Astrocyte (in vitro differentiated cells and primary cell): ENCODE measurements at places on chromosomes 7 and 10. TPM values are rescaled to one million over a fixed set of nuclear protein-coding genes. Genes with fewer than 3 reads are reported as not detected.

DNA sequence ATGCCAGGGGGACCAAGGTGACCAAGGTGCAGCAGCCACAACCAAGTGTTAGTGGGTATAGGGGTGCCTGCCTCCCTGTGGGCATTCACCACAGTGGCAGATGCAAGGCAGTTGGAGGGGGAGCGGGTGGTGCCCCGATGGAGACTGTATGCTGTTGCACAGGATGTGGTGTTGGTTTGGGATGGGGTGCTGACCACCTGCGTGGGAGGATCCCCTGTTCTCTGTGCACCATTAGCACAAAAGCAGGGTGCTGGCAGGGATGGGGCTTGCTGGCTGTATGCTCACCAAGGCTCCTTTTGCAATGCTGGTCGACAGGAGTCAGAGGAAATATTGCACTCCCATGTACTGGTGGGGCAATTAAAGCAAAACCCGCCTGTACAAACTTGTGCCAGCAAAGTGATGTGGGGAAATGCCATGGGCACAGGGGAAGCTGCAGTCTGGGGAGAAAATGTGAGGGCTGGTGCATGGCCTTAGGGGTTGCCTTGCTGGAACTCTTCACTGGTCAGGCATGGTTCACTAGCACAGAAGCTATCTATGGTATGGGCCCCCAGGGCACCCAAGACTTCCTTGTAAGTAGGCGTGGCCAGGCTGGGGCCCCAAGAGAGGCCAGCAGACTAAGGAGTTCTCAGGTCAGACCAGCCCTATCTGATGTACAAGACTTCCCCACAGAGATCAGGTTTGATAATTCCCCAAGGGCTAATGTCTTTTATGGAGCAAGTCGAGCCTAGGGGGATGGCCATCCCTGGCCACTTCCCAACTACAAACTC, 51.9 kb upstream of the GNAT3 start:
- DNase-seq = no peak

- no peak for DNase-seq
Observed at GRCh38 chr7:95404316-95404865, 8.2 kb upstream of the PON3 start.

GRCh38 chr10:11742779-11743298, 657 bp downstream of the ECHDC3 start:
- DNase-seq = no peak

- peak; percentile 58 for DNase-seq
Observed at GRCh38 chr10:122503012-122503411, 41.7 kb downstream of the HTRA1 start.

DNA sequence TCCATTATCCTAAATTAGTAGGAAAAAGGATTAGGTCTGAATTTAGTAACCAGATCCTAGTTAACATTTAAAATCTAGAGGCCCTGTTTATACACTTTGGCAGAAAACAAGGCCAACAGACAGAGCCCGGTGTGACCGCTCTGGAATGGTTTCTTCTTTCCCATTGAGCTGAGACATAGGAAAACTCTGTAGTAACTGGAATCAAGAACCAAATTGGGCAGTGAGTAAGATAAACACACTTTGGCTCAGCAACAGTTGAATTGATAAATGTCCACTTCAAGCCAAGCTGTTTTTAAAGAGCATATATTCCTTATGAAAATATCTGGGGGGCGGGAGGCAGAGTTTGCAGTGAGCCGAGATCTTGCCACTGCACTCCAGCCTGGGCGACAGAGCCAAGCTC, 343.7 kb upstream of the SEMA3A start:
- peak; percentile 14 for DNase-seq

- DNase-seq = no peak
Observed at GRCh38 chr10:33655165-33655815, 320.8 kb upstream of the NRP1 start.

DNA sequence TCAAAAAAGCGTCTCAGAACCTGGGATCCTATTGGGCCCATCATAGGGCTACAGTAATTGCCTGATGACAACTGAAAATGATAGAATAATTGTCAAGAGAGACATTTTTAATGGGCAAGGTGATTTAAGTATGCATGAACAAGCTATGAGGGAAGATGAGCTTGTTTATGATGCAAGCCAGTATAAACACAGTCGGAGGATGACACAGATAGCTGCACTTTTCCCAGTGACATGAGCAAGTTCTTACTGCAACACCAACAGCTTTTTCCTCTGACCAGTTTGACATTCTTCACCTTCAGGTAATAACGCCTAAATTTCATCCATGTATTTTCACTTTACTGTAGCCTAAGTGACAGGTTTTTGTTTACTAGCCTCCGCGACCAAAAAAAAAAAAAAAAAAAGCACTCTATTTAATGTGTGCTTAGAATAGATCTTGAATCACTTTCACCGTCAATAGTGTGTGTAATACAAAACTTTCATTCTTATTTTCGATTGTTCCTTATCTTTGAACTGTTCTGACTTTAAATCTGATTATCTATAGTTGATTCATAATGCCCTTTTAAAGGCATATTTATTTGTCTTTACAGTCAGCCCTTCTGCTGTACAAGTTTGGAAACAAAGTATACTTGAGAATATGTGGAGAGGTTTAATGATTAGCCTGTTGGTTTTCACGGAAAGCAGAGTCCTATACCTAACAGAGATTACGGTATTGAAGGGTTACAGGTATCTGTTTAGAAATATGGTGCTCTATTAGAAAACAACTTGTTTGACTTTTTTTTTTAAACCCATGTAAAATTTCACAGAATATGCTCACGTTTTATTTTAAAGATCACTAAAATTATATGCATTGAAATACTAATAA, 1.7 kb downstream of the FOXP2 start:
- DNase-seq = no peak

- peak; percentile 20 for DNase-seq
Observed at GRCh38 chr10:104128214-104128613, 6.2 kb downstream of the SFR1 start.

DNA sequence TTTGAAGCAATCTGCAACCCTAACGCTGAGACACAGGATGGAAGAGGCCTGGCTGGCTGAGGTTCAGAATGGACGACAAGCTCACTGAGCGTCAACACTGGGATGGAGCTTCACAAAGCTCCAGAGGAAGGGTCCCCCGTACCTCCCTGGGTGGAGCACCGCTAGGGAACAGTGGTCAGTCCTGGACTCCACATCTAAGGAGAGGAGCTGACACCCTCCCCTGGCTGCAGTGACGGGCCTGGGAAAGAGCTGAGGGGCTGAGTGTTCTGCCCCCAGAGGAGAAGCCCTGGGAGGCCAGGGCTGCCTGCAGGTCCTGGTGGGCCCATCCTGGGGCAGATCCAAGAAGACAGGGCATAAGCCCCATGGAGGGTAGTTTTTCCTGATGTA, 146.2 kb downstream of the ARHGAP22 start:
- DNase-seq = no peak

DNA sequence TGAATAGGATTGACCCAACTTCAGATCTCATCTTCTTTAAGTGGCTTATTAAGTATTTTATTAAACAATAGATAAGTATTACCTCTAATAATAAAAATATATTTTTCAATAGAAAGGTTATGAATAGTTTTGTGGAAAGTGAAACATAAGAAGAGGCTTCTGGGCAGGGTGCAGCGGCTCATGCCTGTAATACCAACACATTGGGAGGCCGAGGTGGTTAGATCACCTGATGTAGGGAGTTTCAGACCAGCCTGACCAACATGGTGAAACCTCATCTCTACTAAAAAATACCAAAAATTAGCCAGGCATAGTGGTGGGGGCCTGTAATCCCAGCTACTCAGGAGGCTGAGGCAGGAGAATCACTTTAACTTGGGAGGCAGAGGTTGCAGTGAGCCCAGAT, 26.5 kb downstream of the GPR85 start:
- no peak for DNase-seq

DNA sequence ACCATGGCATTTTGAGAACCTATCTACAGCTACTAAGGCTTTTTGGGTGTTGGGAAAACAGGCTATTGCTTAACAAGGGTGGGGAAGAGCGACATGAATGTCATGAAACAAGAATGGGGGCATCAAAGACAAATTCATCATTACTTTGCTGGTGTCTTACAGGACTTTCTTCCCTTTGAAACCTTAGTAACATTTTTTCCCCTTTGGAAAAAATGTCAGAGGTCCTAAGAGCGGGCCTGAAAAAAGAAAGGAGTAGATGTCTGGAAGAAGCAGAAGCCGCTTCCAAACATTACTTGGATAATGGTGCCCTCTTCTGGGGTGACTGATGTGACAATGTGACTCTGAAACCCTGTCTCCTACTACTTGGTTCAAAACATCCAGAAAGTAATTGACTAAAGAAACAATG, 3.8 kb upstream of the DDX50 start:
- DNase-seq = peak; percentile 47

GRCh38 chr10:49558190-49558589, 19.3 kb upstream of the ERCC6 start:
- no peak for DNase-seq

DNA sequence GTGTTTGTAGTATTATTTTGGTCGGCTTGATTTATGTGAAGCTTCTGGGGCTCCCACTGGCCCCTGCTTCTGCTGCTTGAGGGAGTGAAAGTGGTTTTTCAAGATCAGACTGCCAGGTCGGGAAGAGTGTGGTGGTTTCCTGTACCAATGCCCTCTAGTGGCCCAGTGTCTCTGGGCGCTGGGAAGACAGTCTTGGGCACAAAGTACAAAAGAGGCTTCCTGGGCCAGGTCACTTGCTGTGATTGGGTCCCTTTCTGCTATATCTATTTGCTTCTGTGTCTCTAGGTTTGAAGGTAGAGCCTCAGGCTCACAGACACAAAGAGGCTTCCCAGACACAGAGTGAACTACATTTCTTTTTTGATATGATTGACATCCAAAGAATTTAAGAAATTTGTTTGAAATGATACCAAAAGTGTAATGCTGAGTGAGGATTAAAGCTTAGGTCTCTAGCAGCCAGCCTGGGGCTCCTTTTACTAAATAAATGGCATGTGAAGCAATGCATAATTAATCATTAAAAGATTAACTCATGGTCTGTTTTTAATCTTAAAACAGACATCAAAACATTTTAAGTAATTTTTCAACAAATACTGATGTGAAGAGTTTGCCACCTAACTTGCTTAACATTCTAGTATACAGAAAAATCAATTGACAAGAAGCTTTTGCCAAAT, 36.3 kb downstream of the ABCB1 start:
- DNase-seq = no peak

GRCh38 chr7:85614684-85615083, 427.8 kb upstream of the SEMA3D start:
- DNase-seq = no peak

GRCh38 chr10:125130916-125131315, 29.4 kb downstream of the CTBP2 start:
- no peak for DNase-seq

- DNase-seq = peak; percentile 64
Observed at GRCh38 chr7:142793156-142793555, 22.4 kb downstream of the PRSS2 start.

DNA sequence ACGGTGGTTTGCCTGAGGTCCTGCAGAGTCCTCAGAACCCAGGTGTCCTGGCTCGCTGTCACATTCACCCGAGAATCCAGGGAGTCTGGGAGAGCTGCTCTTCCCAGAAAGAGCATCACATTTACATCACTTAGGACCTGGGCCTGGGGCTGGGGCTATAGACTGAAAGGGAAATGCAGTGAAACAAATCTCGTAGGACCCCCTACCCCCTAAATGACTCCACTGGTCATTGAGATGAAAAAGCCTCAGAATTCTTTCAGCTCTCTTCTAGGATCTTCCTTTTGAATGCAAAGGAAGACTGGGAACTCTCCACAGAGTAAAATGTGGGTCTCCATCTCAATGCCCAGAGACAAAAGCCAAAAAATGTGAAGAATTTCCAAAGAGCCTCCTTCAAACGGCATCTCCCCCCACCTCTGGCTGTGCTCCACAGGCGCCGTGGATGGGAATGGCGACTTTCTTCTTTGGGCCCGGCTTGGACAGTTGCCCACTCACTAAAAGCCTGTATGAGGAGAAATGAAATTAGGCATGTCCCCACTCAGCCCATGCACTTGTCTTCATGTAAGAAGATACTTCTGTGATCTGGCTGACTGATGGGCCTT, 49.0 kb upstream of the PODXL start:
- no peak for DNase-seq

GRCh38 chr7:128117691-128118090, 86.5 kb upstream of the LRRC4 start:
- no peak for DNase-seq

GRCh38 chr10:104309980-104310978, 28.0 kb downstream of the ITPRIP start:
- DNase-seq = peak; percentile 81

DNA sequence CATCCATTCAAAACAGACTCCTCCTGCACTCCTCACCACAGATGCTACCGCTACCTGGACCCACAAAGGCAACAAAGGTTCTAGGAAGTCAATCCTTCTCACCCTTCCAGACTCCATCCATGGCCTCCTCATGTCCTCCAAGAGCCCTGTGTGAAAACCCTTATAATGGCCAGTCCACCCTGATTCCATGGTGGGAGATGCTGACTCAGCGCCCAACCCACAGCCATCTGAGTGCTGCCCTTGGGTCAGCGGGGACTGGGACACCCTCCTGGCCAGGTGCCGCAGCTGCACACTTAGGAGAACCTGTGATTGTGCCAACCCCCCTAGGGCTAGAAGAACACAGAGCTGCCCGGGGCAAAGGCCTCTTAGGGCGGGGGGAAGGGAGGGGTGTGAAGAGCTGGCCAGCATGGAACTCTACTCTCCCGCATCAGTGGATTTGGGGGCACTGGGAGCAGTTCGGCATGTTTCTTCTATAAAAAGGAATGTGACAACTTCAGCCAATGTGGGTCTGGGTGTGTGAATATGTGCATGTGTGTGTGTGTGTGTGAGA, 25.4 kb downstream of the TMEM273 start:
- DNase-seq = no peak

DNA sequence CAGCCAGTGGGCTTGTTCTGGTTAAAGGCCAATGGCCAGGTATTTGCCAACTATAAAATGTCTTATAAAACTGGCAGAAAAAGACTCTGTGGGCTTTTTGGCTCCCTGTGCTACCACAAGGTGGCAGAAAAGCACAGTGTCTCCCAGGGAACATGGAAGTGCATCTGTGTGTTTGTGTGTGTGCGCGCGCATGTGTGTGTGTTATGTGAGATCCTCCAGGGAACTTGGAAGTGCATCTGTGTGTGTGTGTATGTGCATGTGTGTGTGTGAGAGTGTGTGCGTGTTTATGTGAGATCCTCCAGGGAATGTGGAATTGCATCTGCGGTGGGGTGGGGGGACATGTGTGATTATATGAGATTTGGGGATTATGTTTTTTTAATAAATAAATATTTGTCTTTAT, 30.2 kb upstream of the ABI1 start:
- DNase-seq = peak; percentile 53

OR2A42 gene
- not detected in 2 replicates for total RNA-seq

MBL2 gene
- not detected in 2 replicates for total RNA-seq

NUTM2B gene
- total RNA-seq = 0.70 TPM in 1 of 2 replicates, not detected in the other

NEBL gene
- total RNA-seq = 3.7 and 6.0 TPM in 2 replicates
